Right lobe of liver (tissue), 6 donors: ENCODE measurements at places on chromosomes 3 and 15.

DNA sequence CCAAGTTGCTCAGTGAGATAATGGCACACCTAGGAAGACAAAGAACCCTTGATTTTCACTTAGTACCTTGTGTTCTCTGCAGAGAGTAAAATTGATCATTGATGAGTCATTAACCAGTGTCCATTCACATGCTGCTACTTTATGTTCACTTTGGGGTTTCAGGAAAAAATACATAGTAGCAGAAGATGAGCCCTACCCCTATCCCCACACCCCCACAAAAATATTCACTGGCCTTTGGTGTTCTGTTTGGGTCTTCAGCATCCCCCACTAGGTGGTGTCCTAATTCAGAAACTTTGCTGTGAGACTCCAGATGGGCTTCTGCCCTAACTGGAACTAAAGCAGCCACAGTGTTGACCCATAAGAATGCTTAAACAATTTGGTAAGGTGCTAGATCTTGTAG is 178.8 kb downstream of the KLHL25 start:
- H3K27ac ChIP-seq: no peak overlapping the region
- no peaks in the 10 kb centered on the region for H3K36me3 ChIP-seq
- no peak for DNase-seq
- peaks cover 10% of the 10 kb centered on the region for H3K4me1 ChIP-seq

GRCh38 chr3:52146811-52147210 is 7.4 kb downstream of the POC1A start:
- H3K27me3 ChIP-seq: no peaks in the 10 kb centered on the region
- no peaks in the 10 kb centered on the region for H3K36me3 ChIP-seq
- no peak overlapping the region for H3K4me3 ChIP-seq
- H3K4me1 ChIP-seq: no peaks in the 10 kb centered on the region

- DNase-seq: no peak
- no peaks in the 10 kb centered on the region for H3K36me3 ChIP-seq
- H3K27me3 ChIP-seq: no peaks in the 10 kb centered on the region
- no peaks in the 10 kb centered on the region for H3K4me1 ChIP-seq
- H3K27ac ChIP-seq: no peak overlapping the region
- H3K4me3 ChIP-seq: no peak overlapping the region
Observed at GRCh38 chr15:42940527-42940926, 19.9 kb upstream of the TTBK2 start.

GRCh38 chr3:100702980-100703345 is 6.3 kb upstream of the TFG start:
- DNase-seq: no peak
- no peak overlapping the region for H3K27ac ChIP-seq
- H3K4me1 ChIP-seq: peaks cover 14% of the 10 kb centered on the region
- no peaks in the 10 kb centered on the region for H3K36me3 ChIP-seq
- no peak overlapping the region for H3K4me3 ChIP-seq
- H3K27me3 ChIP-seq: no peaks in the 10 kb centered on the region

DNA sequence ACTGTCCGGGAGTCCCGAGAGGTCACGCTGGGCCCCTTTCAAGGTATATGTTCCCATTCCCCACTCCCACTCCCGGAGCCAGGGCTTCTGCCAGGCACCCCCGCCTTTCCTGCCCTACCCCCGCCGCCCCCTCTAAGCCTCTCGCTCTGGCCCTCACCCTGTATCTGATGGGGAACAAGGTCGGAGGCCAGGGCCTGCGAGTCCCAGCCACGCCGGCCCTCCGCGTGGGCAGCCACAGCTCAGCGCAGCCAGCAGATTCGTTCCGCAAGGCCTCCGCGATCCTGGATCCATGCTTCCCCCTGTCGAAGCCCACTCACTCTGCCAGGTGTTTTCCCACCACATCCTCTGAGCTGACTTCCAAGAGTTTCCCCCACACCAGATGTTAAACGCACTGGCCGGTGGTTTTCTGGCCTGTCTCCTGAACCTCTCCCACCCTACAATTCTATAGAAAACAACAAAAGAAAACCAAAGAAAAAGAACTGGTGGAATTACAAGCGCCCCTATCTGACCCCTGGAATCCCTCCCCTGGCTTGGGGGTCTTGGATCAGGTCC is 303.7 kb downstream of the NTRK3 start:
- no peaks in the 10 kb centered on the region for H3K4me1 ChIP-seq
- H3K27ac ChIP-seq: no peak overlapping the region
- H3K27me3 ChIP-seq: no peaks in the 10 kb centered on the region
- no peaks in the 10 kb centered on the region for H3K36me3 ChIP-seq
